ENCODE measurements at places on chromosomes 1 and 21. TPM values are rescaled to one million over a fixed set of nuclear protein-coding genes. Genes with fewer than 3 reads are reported as not detected.

DNA sequence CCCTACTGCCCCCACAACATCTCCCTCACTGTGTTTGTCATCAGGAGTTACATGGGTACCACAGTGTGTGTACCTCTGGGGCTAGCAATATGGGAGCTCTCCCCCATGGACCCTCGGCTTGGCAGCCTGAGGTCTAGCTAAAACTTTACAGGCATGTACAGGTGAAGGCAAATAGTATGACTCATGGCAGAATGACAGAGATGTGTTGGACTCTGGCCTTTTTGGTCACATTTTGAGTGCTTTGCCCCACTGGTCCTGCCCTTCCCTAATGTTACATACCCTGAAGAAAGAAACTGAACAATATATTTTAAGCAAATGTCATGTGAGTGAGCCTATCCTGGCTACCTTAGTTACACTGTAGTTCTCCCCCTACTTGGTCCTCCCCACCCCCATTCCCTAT, 124.0 kb downstream of the NGF start:
- DNase-seq = no peak

DNA sequence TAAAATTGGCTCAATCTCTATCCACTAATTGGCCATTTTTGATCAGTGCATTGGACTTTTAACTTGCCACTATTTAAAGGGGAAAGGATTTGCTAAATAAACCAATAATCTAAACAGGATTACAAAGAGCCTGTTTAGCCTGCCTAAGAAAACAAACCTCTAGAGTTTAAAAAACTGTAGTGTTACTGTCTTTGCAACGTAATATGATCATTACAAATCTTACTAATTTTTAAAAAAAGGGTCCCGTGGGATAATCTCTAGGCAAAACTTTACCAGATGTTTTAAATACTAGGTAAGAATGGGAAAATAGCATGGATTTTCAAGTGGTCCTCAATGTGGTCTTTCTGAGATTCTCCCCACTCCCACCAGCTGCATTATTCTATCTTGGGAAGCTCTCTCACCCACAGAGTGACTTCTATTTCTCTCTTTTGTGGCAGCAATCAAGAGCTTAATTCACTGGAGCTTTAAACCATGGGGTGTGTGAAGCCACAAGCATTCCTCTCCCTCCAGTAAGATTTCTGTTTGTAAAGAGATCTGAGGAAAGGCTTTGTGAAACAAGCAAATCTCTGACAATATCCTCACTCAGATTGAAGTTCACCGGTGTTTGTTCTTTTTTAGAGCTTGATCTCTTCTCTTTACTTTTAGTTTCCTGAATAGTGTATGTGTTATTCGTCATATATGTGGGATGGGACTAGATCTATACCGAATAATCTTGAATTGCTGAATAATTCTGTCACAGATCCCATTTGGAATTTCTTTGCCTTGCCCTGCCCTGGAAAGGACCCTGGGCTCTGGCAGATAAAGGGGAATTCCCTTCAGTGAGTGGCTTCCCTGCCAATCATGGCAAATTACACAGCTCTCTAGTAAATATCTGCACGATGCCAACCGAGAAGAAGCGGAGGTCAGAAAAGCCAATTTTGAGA, 132.2 kb downstream of the TLR5 start:
- no peak for DNase-seq

DNA sequence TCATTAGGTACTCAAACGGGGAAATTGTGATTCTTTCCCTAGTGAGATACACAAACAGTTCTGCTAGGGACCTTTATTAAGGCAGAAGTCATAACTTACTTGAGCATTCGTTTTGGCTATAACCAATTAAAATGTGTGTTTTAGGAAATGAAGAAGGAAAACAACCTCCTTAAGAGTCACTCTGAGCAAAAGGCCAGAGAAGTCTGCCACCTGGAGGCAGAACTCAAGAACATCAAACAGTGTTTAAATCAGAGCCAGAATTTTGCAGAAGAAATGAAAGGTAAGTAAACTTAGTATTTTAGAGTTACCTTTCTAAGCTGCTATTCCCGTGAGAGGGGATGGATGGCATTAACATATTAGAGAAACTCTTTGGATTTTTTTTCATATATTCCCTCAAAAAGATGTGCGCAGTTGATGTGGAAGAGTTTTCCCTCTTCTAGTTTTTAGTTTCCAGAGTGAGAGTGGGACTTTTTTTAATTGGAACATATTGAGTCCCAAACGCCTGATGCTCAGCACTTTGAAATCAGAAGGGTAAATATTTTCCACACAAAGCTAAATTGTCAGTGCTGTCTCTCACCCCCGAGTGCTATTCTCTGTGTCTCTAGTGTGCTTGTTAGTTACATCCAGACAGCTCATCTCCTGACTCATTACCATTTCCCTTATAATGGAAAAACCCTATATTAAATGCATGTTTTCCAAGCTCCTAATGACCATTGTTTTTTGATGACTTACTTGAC, 34.9 kb downstream of the CENPF start:
- no peak for DNase-seq

GRCh38 chr1:243706563-243706962, 143.5 kb downstream of the AKT3 start:
- no peak for DNase-seq

Gene LRRC71
- not detected for total RNA-seq

Measured in activated naive CD4-positive, alpha-beta T cell treated with anti-CD3 and anti-CD28 coated beads, Interleukin-2, amount 50 U/mL, for 72 hours (primary cell).